ENCODE measurements at places on chromosomes 11 and 22.

DNA sequence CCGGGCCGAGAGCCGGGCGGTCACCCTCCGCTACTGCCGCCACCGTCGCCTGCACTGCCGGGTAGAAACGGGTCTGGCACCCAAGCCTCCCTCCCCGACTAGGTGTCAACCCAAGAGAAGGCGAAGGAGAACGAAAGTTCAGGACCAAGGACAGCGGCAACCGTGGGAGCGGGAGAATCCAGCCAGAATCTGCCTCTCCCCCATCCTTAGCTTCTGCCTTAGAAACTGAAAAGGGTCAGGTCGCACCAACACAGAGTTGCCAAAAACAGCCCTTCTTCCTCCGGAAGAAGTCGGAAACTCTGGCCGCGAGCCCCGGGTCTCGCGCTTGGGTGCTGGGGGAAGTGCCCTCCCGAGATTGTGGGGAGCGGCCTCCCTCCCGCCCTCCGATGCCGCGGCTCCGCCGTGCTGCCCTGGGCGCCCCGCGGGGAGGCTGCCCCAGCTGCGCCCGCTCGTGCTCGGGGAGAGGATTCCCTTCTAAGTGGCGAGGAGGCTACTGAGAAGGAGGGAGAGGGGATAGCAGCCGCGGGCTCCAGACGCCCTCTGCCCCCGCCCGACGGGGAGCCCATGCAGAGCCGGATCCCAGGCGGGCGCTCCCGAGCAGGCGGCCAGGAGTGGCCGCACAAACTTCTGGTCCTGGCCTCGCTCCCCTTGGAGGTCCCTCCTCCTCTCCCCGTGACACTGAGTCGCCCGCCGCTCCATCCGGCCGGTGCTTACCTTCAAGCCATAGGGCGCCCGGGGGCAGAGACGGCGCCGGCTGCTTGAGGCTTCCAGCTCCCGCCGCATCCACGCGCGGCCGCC, 637 bp downstream of the DRD2 start:
- DNase-seq = peak; percentile 19

DNA sequence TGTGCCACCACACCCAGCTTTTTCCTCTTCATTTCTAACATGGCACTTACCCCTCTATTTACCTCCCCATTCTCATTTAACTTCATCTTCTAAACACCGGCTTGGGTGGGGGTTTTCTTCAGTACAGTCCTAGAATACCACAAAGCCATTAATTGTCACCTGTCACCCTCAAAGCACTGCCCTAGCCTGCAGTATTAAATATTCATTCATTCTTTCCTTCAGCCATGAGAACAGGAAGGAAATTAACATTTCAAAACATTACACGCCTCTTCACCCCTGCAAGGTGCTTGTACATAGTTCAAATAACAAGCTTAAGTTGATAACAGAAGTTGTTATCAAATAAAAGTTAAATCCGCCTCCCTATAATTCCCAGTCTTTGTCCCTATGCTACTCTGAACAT, 10.7 kb upstream of the VPS37C start:
- DNase-seq = no peak

DNA sequence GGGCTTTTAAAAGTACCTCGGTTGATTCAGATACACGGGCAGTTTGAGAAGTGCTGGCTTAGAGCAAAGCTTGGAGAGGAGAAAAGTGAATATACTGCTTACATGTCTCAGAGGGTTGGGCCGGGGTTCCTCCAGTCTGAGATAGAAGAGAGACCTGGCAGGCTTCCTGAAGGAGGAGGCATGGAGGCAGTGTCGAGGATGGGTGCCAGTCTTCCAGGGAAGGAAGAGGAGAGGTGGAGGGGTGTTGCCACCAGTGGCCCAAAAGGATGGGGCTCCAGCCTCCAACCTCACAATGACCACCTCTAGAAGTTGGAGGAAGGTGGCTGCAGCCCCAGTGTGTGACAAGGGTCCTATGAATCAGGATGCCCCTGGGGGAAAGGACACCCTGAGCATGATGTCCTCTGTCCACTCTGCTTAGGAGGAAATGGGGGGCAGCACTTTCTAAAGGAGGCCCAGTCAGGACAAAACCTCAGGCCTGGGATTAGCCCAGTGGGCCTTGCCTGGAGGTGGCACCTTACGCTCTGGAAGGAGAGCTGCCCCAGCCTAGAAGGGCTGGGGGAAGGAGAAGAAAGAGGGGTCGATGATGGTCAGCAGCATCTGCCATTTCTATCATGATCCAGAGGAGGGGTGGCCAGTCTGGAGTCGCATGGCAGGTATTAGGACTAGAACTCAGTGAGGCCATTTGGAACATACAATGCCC, 65.2 kb downstream of the CD82 start:
- no peak for DNase-seq

DNA sequence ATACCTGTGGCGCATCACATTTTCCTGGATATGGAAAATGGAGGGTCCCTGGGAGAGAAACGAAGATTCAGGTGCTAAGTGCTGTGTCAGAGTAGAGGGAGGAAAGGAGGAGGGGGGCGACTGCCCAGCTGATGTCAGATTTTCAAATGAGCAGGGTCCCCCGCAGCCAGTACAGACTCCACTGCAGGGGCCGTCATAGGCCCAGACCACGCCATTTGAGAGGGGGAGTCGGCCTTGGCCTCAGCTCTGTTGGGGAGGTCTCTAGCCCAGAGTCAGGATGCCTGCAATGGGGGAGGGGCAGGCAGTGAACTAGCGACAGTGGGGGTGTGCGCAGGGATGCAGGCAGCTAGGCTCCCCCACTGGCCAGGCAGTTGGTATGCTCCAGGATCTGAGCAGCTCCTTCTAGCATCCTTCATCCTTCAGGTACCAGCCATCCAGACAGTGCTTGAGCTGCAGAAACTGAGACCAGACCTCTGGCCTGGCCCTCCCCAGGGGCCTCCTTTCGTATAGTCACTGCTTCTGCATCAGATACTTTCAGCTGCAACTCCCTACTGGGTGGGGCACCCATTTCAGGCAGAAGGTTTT, at the start of the genes BSCL2 and GNG3:
Gene BSCL2 (minus strand): TSS at position 148 of the 585 bp plus-strand sequence. CDS start 229 bp downstream, outside the sequence.
Gene GNG3 (plus strand): TSS at position 400 of the 585 bp plus-strand sequence. CDS start 620 bp downstream, outside the sequence.
- DNase-seq = no peak

- DNase-seq = no peak
Observed at GRCh38 chr11:133123796-133124195, 408.5 kb downstream of the OPCML start.

DNA sequence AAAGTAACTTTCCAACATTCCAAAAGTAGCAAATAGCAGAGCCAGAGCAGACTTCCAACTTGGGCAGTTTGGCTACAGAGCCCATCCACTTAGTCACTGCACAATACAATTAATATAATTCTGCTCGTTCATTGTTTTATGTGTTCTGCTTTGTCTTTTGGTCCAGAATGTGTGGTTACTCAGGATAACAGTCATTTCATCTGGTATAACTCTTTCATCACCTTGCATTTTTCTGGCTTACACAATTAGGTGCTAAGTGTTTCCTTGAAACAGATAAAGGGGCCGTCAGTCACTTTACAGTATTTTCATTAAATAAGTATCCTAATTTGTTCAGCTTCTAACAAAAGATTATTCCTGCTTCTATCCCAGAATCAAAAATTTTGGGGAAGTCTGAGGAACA, 87.2 kb downstream of the LARGE2 start:
- DNase-seq = no peak

DNA sequence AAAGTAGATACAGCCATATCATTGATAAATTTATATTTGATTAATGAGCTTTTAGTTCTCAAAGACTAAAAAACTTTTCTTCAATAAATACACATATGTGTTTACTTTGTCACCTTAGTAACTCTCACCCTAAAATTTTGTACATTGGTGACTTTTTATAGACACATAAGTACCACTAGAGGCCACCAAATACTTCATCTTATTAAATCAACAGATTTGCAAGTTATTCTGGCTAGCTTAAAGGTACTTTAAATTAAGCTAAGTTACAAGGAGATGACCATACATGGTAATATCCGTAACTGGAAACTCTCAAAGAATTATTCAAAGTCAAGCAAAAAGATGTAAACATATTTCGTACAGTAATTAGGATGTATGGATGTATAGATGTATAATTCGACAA, 112.2 kb downstream of the SBF2 start:
- DNase-seq = no peak

DNA sequence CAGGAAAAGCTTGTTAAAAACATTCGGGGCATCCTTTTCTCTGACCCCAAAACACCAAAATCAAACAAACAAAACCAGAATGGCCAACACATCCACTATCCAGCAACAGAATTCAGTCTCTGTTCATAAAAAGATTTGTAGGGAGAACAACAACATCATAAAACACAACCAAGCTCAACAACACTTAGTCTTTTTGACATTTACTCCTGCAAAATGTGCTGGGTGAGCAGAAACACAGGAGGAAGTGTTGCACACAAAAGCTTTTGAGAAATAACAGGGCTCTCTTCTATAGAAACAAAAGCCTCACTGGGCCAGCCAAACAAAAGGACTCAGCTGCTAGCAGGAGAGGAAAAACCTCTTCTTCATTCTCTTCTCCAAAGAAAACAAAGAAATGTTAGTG, 736.0 kb upstream of the CCDC90B start:
- DNase-seq = no peak

- no peak for DNase-seq
Observed at GRCh38 chr11:86230921-86231434, 13.6 kb upstream of the EED start.

DNA sequence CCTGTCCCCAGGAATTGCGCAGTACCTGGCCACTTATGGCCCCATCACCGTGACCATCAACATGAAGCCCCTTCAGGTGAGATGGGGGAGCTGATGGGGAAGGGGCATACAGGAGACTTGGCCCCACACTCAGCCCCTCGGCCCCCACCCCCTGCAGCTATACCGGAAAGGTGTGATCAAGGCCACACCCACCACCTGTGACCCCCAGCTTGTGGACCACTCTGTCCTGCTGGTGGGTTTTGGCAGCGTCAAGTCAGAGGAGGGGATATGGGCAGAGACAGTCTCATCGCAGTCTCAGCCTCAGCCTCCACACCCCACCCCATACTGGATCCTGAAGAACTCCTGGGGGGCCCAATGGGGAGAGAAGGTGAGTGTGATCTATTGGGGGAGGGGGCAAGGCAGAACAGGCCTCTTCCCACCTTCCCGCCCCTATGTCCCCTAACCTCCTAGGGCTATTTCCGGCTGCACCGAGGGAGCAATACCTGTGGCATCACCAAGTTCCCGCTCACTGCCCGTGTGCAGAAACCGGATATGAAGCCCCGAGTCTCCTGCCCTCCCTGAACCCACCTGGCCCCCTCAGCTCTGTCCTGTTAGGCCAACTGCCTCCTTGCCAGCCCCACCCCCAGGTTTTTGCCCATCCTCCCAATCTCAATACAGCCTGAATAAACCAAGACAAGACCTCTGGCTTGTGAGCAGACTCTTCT, 3.6 kb downstream of the CTSW start:
- no peak for DNase-seq

- no peak for DNase-seq
Observed at GRCh38 chr11:17766073-17766359, 31.4 kb downstream of the KCNC1 start.

- DNase-seq = no peak
Observed at GRCh38 chr11:14144934-14145333, 182.4 kb downstream of the SPON1 start.

DNA sequence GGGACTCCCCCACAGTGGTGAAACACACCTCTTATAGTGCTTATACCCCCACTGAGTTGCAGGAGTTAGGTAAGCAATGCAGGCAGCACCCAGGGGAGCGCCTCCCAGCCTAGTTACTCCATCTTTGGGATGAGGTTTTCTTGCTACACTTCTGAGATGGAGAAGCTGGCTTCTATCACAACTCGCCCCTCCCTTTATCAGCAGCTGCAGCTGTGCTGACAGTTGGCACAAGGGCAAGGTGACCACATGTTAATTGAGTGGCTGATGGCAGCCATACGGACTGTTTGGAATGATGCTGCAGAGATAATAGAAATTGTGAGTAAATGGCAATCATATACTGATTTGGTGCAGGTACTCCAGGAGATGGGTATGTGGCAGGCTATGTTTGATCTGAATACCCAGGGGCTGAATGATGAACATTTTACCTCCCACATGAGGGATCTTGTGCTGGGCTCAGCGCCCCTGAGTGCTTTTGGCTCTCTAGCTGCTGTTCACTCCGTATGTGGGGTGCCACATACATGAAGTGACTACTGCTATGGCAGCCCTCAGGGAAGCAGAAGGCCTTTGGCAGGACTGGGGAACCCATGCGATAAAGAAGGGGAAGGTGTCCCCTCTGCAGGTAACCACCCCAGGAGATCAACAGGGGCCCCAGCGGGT, 29.2 kb upstream of the KCNA4 start:
- no peak for DNase-seq

- no peak for DNase-seq
Observed at GRCh38 chr11:2132246-2132645, 6.9 kb downstream of the IGF2 start.

GRCh38 chr11:10697323-10697620, 3.7 kb upstream of the IRAG1 start:
- no peak for DNase-seq

DNA sequence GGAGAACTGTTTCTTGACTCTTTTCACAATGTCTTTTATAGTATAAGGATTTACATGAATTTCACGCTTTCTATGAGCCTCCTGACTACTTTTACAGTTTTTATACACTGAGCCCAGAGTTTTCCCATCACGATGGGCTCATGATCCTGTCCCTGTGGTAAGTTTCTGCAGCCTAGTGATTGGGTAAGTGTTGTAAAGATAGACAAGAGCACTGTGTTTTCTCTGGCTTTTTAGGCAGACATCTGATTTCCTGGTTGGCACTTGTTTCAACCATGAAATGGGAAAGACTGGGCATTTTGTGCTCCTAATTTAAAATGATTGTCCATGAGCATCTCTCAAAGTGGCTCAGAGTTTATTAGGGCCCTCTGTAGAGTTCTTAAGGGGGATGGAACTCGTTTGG, 299.0 kb downstream of the FAT3 start:
- no peak for DNase-seq

DNA sequence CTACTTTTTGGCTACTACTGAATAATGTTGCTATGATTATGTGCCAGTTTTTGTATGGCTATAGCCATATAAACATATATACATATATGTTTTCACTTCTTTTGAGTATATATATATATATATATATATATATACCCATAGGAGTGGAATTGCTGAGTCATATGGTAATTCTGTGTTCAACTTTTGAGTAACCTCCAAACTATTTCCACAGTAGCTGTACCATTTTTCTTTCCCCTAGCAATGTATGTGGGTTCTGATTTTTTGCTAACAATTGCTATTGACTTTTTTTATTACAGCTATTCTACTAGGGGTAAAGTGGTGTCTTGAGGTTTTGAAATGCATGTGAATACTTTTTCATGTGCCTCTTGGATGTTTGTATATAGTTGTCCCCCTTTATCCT, 30.4 kb downstream of the CBL start:
- DNase-seq = no peak

DNA sequence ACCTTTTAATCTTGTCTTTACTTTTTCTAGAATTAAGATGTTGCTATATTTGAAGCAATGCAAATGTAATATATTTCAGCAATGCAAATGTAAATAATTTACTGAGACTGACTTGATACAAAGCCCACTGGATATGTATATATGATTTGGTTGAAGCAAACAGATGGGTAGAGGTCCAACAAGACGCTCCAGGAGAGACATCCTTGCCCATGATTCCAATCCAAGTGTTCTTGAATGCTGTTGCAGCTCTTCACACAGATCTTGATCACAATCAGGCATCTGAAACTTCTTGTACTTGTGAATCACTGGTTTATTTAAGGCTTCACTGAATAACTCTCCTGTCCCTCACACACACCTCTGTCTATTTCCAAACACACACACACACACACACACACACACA, 507.0 kb downstream of the LRRC4C start:
- DNase-seq = no peak

Data from AG04449 (cell line).